ENCODE measurements at places on chromosomes 11 and 22.

DNA sequence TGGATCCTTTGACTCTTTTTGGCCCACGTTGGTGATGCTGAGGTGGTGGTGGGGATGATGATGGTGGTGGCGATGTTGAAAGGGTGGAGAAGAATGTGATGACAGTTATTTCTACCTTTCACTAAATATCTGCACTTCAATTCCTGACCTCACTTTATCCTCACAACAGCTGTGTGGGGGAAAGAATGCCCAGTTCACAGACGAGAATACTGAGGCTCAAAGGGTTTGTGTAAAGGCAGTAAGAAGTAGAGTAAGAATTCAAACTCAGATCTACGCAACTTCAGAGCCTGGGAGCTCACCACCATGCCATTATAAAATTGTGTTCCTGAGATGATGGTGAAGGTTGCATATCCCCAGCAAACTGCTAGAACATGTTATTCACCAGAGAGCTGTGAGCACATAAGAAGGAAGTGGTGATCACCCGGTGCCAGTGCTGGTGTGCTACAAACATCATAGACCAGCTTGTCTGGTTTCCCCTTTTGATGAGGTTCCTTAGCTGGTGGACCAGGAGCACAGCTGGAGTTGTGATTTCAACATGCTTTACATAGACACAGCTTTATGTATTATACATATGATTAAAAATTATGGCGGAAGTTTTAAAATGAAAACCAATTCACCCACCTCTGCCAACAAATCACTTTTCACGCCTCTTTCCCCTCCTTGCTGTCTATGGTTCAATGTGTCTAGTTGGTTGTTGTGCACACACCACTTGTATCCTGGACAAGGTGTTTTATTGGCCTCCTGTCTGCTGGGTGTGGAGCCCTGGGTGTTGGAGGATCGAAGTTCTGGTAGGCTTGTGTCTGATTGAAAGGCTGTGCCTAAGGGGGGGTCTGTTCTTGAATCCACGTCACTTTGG, 6.2 kb downstream of the ST14 start:
- DNase-seq, result no peak

- no peak for DNase-seq
These were observed 6.7 kb downstream of the CASTOR1 start for GRCh38 chr22:30282616-30283046.

- DNase-seq, result no peak
These were observed 16.6 kb downstream of the GALNT18 start for GRCh38 chr11:11605181-11605580.

GRCh38 chr11:65560555-65561418, 2.6 kb upstream of the LTBP3 start:
- DNase-seq, result no peak

DNA sequence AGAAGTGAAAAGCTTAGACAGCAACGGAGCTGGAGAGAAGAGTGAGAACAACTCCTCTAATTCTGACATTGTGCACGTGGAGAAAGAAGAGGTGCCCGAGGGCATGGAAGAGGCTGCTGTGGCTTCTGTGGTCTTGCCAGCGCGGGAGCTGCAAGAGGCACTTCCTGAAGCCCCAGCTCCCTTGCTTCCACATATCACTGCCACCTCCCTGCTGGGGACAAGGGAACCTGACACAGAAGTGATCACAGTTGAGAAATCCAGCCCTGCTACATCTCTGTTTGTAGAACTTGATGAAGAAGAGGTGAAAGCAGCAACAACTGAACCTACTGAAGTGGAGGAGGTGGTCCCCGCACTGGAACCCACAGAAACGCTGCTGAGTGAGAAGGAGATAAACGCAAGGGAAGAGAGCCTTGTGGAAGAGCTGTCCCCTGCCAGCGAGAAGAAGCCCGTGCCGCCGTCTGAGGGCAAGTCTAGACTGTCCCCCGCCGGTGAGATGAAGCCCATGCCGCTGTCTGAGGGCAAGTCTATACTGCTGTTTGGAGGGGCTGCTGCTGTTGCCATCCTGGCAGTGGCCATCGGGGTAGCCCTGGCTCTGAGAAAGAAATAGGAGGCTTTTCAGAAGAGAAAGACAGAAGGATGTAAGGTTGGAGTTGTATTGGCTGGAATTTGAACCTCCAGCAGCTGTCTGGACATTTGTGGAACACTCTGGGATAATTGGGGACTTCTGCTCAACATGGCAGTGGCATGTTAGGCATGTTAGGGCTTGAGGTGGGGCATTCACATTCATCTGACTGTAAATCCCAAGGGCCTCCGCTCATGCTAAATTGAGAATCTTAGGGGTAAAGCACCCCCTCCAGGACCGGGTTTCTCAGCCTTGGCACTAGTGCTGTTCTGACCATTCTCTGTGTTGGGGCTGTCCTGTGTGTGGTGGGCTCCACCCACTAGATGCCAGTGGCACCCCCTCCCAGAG, 47.1 kb downstream of the BID start:
- DNase-seq, result no peak

GRCh38 chr22:20017622-20017958, 967 bp upstream of the ARVCF start:
- DNase-seq, result no peak

- no peak for DNase-seq
These were observed 13.2 kb upstream of the TTC36 start for GRCh38 chr11:118514103-118514502.

DNA sequence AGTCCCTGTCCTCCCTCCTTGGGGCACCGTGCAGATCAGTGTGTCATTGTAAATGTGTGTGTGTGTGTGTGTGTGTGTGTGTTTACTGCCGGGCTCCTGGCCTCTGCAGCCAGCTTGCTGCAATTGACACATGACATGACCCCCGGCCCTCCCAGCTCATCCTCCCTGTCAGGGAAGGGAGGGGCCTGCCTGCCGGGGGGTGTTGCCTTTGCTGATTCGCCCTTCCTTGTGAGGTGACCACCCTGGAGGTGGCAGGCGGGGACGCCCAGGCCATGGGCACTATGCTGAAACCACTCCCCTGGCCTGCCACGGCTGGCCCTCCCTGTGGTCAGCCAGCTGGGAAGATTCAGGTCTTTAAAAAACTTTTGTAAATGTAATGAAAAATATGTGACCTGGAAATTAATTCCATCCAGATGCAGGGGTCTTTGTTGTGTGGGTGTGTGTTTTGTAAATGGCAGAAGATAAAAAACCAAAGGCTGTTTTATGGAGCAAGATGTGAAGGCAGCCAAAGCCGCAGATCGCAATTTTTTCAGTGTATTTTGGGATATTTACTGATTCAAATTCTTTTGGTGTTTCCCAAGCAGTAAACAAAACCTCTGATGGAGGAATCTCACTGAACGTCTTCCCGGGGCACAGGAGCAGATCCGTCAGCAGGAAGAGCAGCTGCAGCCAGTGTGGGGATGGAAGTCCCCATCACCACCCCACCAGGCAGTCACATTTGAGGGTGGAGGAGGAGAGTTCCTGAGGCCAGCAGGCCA, 23.2 kb downstream of the SHISAL1 start:
- DNase-seq, result no peak

GRCh38 chr22:49198705-49199084, 629.0 kb downstream of the BRD1 start:
- no peak for DNase-seq

DNA sequence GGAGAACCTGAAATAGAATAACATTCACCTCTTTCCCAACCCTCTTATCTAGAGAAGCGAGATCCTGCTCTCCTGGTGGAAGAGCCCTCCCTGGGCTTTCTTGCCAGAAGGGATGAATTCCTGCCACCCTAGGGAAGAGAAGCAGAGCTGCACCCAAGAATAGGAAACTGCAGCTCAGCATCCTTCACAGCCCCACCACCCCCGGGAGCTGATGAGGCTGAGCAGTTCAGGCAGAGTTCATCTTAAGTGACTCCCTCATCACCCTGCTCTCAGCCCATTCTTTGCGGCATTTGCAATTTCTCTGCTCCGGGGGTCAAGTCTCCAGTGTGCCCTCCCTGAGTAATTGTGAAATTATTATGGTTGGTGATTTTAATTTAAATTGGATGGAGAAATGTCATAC, 514.9 kb downstream of the BUD13 start:
- no peak for DNase-seq

- DNase-seq, result no peak
These were observed 33.8 kb upstream of the APOA1 start for GRCh38 chr11:116871248-116871647.

- no peak for DNase-seq
These were observed 396.4 kb upstream of the CCDC90B start for GRCh38 chr11:83682611-83682973.

GRCh38 chr22:36554098-36554497, 25.1 kb upstream of the EIF3D start:
- no peak for DNase-seq

DNA sequence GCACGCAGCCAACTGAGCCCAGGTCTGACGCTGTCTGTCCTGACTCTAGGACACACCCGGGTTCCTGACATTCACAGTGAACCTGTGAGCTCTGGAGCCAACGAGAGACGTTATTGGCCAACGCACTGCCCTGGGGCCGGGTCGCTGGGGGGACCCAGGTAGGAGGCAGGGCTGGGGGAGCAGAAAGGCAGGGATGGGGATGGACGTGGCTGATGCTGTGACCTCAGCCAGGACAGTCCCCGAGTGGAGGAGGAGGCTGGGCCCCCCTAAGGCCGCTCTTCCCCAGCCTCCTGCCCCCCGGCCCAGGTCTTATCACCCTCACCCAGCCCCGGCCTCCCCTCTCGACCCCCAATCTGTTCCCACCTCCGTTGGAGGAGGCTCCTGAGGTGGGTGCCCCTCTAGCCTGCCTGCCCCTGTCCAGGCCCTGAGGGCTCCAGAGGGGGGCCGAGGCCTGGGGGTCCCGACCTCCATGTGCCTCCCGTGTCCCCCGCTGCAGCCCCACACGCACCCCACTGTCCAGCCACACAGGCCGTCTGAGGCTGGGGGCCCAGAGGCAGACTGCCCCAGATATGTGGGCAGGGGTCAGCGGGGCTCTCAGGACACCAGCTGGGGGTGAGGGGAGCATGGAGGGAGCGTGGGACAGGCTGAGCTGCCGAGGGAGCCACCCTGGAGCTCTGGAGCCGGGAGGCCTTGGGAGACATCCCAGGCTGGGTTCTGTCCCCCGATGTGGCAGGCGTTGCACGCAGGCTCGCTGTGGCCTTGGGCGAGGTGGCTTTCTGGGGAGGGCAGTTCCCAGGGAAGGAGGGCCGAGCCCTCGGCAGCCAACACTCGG, 29.2 kb upstream of the MUC5AC start:
- no peak for DNase-seq

DNA sequence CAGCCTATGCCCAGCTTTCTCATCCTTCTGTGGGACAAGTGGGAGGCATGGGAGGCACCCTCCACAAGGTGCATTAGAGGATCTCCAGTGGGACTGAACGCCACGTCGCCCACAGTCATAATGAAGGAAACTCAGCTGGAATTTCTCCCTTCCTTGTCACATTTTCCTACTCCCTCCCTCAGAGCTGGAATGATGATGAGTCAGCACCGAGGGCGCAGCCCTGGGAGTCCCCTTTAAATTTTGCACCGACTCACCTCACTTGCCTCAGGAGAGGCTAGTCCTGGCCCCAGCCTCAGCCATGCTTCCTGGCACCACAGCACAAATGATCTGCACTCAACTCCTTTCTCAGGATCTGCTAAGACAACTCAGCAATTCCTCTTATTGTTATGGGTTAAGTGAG, 34.3 kb downstream of the DBX1 start:
- DNase-seq, result no peak

- DNase-seq, result no peak
These were observed 26.1 kb downstream of the SHISAL1 start for GRCh38 chr22:44286646-44287045.

DNA sequence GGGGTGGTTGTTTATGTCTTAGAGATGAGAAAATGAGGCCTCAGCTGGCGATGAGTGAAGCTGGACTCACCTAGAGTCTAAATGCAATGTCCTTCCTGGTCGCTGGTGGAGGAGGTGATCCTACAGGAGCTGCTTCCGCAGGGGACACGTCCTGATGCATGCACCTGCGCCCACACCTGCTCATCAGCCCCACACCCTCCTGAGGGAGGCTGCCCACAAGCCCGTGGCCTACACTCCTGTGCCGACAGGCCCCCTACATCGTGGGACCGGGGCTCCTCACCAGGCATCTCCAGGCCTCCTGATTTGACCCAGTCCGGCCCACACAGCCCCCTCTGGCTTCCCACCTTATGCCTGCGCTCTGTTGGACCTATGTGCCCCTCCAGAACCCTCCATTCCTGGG, 857.2 kb downstream of the TBC1D22A start:
- DNase-seq, result no peak

DNA sequence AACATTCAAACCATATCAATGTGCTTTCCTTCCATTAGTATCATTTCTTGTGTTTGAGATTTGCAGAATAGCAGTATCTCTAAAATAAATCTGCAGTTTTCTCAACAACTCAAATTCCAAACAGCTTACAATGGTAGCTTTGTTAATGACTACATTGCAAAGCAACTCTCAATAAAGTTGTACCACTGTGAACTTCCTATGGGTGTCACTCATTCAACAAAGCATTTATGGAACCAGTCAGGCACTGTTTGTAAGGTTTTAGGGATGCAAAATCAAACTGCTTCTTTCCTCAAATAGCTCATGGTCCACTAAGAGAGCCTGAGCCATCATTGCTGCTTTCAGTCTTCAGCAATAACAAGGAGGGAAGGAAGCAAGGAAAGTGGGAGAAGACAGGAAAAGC, 91.0 kb downstream of the CCDC83 start:
- no peak for DNase-seq

DNA sequence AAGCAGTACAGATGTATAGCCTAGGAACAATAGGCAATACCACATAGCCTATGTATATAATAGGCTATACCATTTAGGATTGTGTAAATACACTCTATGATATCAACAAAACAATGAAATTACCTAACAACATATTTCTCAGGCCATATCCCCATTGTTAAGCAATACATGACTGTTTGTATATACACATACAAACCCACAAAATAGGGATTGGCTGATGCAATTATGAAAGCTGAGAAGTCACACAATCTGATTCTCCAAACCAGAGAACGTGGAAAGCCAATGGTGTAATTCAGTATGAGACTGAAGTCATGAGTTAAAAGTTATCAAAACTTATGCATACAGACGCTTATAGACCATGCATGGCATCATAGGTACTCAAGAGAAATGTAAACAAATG, 700.1 kb upstream of the RAG2 start:
- no peak for DNase-seq

DNA sequence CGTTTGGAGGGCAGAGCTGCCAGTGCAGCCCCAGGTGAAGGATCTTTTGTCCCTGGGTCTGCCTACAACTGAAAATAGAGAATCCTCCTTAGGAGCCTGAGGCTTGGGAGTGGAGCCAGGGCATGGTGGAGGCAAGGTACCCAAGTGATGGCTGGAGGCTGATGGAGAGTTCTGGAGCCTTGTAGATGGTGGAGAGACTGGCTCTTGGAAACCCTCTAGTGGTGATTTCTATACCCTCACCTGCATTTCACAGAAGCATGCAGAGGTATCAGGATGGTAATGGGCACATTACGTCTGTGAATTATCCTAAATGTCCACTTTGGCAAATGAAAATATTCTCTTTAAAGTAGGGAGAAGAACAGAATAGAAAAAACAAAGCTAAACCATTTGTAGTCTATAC, 44.4 kb downstream of the INSC start:
- no peak for DNase-seq

DNA sequence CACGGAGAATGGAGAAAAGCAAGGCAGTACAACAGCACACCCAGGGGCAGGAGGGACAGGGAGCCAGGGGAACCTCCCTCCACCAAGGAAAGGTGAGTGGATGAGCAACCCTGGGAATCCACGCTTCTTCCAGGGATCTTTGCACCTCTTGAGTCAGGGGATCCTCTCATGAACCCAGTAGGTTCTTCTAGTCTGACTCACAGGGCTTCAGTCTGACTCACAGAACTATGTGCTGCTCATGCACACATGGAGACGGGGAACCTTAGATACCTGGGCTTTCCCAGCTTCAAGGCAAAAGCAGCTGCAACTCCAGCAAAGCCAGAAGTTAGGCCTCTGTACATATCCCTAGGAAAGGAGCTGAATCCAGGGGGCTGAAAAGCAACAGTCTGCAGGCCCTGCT, 1021.4 kb upstream of the TENM4 start:
- DNase-seq, result no peak

All from effector memory CD4-positive, alpha-beta T cell (primary cell).